ENCODE measurements at places on chromosomes 1 and 21.

DNA sequence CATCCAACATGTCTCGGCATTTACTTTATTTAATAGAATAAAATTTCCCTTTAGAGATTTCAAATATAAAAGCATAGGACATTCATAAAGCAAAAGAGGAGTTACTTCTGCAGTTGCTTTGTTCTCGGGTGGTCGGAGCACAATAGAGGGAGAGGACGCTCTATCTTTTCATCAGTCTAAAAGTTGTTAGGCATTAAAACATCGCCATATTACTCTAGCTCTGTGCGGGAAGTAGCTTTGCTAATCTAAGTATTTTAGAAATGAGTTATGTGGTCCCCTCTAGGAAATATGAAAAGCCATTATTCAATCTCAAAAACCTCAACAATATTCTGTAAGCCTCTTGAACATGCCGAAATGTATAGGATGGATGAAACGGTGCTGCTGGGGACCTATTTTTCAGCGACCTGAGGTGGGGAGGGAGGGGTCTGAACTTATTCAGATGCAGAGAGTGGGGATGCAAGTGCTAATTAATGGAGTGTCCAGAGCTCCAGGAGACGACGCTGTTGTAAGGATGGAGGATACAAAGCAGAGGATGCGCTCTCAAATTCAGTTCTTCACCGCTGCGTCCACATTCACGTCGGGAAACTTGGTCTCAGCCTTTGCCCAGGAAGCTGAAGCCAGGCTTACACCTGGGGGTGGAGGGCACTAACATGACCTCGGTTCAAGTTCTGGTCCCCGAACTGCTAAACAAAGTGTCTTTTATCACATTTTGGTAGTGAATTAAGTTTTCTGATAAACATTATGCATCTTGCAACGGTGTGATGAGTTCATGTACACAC is 6.3 kb downstream of the CDKN2C start:
- no peak for DNase-seq

DNA sequence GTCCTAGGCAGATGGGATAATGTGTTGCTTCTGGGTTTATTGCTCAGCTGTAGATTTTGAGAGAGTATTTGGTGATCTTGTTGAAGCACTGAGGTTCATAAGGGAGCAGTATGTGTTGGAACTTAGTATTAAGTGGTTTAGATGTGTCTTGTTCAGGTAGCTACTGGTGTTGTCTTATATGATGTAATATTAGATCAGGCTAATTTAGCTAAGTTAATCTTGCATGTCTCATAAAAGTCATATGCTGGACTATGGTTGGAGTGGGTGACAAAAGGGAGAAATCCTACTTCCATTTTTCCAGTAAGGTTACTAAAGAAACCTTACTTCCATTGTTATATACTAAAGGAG is 196.4 kb downstream of the CLEC20A start:
- DNase-seq = no peak

GRCh38 chr1:37557402-37557801 is 662 bp downstream of the DNALI1 start:
- DNase-seq = no peak

DNA sequence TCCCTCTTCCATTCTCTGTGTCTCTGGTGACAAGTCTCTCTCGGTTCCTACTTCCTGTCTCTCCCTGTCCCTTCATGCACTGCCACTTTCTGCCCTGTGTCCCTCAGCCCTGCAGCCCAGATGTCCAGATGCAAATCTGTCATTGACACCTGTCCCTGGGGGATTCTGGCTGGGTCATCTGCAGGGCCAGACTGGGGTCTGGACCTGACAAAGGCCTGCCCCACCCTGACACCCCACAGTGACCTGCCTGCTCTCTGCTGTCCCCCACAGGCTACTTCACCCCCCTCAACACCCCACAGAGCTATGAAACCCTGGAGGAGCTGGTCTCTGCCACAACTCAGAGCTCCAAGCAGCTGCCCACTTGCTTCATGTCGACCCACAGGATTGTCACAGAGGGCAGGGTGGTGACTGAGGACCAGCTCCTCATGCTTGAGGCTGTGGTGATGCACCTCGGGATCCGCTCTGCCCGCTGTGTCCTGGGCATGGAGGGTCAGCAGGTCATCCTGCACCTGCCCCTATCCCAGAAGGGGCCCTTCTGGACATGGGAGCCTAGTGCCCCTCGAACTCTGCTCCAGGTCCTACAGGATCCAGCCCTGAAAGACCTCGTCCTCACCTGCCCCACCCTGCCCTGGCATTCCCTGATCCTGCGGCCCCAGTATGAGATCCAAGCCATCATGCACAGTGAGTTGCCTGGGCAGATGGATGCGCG is 7.2 kb downstream of the THEMIS2 start:
- no peak for DNase-seq

DNA sequence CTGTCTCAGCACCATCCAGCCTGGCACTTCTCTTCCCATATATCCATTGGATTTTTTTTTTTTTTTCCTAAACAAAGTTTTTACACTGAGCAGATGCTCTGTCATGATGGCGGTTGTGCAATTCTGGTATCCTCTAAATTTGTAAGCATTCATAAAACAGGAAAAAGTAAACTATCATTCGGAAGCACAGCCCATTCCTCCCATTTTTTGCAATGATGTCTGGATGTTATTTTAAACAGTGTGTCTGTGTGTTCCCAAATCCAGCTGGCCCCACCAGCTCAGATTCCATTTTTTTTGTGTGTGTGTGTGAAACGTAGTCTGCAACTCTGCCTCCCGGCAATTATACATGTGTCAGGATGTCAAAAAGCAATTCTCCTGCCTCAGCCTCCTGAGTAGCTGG is 33.5 kb downstream of the PDPN start:
- no peak for DNase-seq

GRCh38 chr1:186330758-186331157 is 44.3 kb downstream of the TPR start:
- DNase-seq = no peak

DNA sequence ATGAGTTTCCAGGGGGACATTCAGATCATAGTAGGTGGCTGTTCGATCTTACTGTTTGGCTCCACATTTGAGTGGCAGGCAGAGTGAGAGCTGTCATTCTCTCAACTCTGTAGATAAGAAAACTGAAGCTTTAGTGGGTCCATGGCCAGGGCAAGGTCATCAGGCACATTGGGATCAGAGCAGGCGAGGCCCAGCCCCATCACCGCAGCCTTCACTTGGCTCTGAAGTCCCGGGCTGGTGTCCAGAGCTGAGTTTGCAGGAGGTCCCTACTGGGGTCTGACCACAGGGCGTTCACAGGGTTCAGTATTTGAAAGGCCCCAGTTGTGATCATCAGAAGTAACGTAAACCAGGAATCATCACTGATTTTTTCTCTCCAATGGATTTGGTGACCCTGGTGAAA is 76.7 kb downstream of the OBSCN start:
- DNase-seq = no peak

- no peak for DNase-seq
Observed at GRCh38 chr1:185439727-185440415, 122.8 kb upstream of the IVNS1ABP start.

DNA sequence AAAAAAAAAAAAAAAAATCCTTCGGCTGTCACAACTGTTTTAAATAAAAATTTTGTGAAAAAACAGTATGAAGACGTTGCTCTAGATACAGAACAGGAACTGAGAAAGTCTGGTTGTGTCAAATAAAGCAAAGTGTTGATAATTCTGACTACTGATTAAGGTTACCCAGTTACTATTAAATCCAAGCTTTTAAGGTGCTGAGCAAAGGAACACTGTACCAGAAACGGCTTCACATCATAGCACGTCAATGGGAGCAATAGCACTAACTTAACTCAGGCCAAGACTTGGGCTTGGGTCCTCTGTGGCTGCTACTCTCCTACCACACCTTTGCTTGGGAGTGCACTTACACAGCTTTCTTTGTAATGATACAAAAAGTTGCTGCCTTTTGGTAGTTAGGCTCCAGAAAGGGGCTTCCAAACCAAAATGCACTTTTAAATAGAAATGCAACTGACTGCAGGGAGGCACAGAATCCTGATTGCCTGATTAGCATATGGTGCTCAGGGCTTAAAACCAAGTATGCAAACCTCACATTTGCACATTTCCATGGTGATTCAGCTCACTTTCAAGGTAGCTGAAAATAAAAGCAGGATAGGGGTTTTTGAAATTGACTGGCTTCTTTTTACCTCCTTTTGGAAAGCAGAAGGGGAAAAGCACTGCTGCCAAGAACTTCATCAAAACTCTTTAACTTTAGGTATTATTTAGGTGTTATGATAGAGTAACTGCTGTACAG is 6.3 kb downstream of the MCL1 start:
- no peak for DNase-seq

GRCh38 chr1:111364690-111365089 is 62.8 kb downstream of the OVGP1 start:
- no peak for DNase-seq

DNA sequence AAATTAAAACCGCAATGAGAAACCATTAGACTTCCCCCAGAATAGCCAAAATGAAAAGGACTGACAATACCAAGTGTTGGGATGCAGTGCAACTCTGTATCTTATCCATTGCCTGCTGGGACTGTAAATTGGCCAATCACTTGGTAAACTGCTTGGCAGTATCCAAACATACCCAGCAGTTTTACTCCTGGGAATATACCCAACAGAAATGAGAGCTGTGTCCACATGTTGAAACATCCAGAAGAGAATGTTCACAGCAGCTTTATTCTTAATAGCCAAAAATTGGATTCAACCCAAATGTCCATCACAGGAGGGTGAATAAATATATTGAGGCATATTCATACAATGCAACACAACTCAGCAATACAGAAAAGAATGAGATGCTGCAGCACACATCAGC is 13.7 kb upstream of the FAM20B start:
- DNase-seq = no peak

DNA sequence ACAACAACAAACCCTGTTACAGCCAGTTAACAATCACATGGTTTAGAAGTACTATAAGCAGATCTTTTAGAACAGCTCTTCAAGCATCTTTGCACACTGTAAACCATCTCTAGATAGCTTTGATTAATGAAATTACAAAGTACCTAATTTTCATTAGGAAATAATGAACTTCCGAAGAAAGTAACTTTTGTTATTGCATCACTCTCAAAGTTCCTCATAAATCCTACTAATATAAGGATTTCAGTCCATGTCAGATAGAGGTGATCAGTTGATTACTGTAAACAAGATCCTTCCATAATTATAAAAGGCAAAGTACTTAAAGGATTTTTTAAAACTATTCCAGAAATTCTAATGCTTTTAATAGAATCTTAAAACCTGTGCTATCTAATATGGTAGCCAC is 58.2 kb downstream of the FAF1 start:
- no peak for DNase-seq

- no peak for DNase-seq
Observed at GRCh38 chr1:190849346-190849745, 371.7 kb upstream of the BRINP3 start.

DNA sequence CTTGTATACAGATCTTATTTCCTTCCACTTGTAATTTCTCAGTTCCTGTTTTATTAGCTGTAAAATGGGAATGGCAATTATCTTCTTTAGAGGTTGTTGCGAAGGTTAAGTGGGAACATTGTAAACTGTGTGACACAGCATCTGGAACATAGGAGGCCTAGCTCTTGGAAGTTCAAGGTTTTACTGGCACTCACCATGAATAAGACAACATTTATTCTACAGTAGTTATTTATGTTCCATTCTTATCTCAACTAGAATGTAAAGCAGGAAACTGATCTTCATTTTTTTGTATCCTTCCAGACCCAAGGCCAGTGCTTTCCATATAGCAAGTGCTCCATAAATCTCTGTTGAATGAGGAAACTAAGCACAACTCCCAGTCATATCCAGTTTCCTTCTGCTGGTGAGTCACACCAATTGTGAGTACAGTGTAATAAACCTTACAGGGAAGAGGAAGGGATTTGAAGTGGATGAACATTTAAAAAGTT is 1.4 kb downstream of the BCL10 start:
- DNase-seq = peak; percentile 30

DNA sequence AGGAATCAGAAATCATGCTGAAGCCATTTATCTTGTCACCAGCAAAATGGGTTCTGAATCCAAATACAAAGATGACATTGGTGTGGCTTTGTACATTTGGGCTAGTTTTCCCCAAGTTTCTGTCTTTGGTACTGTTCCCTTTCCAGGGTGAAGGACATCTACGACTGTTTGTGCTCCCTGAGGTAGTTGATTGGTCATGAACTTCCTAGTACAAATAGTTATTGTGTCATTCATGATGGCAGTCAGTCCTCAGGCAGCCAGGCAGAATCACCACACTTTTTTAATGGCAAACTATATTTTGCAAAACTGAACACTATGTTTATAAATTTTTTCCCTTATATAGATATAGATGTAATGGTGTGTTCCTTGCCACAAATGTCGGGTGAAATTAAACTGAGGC is 46.0 kb downstream of the CEP350 start:
- no peak for DNase-seq

Data from AG09319 (cell line).